Mesothelial cell of epicardium (in vitro differentiated cells): ENCODE measurements at places on chromosomes 13 and 19. TPM values are rescaled to one million over a fixed set of nuclear protein-coding genes. Genes with fewer than 3 reads are reported as not detected.

Gene NCR1
- not detected in 3 replicates for total RNA-seq

Gene SMIM24
- total RNA-seq, result 0.60 TPM in 1 of 3 replicates, not detected in the others

Gene TUBB4A
- 10.5 to 13.5 TPM (median 13.0 TPM) in 3 replicates for total RNA-seq

Gene NECTIN2
- total RNA-seq, result 291 to 300 TPM (median 299 TPM) in 3 replicates

- H3K36me3 ChIP-seq, result peaks cover 3% of the 10 kb centered on the region
- peaks cover 19% of the 10 kb centered on the region for H3K4me1 ChIP-seq
- no peak overlapping the region for H3K4me3 ChIP-seq
- no peaks in the 10 kb centered on the region for H3K27me3 ChIP-seq
- no peak overlapping the region for H3K27ac ChIP-seq
These were observed 131.1 kb downstream of the FOXO1 start for GRCh38 chr13:40535345-40535836.

GRCh38 chr13:99003851-99004471 lies 26.1 kb upstream of the DOCK9 start:
- H3K4me1 ChIP-seq, result peaks cover 51% of the 10 kb centered on the region
- H3K27me3 ChIP-seq, result no peaks in the 10 kb centered on the region
- no peak for DNase-seq

GRCh38 chr19:42175952-42176648 lies 41.4 kb downstream of the DEDD2 start:
- peaks cover 5% of the 10 kb centered on the region for H3K4me1 ChIP-seq
- DNase-seq, result no peak
- H3K27me3 ChIP-seq, result peaks cover 51% of the 10 kb centered on the region
- no peak overlapping the region for H3K27ac ChIP-seq
- H3K4me3 ChIP-seq, result peak overlapping the region; percentile 67
- H3K36me3 ChIP-seq, result no peaks in the 10 kb centered on the region

DNA sequence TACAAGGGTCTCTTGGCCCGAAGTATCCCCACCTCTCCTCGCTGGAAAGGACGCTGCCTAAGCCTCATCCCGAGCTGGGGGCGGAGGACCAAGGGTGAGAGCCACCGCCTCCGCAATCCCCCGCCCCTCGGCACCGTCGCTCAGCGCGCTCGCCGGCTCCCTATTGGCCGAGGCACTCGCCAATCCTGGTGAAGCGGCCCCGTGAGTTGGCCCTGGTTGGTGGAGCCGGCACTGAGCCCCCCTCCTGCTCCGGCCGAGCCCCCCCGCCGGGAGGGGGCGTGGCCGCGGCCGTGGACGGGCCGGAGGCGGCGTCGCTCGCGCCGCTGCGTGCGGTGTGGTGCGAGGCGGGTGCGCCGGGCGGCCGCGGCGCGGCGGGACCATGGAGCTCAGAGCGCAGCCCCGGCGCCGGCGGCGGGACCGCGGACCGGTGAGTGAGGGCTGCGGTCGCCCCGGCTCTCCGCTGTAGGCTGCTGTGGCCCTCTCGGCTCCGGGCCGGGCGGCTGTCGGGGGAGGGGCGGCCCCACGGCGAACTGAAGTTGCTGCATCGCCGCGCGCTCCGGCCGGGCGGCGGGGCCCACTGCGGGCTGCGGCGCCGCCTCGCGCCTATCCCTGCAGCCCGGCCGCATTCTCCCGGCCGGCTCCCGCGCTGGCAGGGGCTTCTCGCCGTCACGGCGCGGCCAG lies at the start of gene WASF3:
TSS of gene WASF3 (plus strand) at position 291 of the 681 bp plus-strand sequence. CDS start 84,588 bp downstream, outside the sequence.
- DNase-seq, result peak; percentile 93
- no peak within 1 kb of the TSS for H3K27ac ChIP-seq
- H3K4me1 ChIP-seq, result peaks cover 9% of the 10 kb centered on the region
- H3K36me3 ChIP-seq, result no peaks in the 10 kb centered on the region

GRCh38 chr13:106176117-106176516 lies 359.3 kb downstream of the EFNB2 start:
- H3K27me3 ChIP-seq, result no peaks in the 10 kb centered on the region
- H3K36me3 ChIP-seq, result no peaks in the 10 kb centered on the region
- H3K4me3 ChIP-seq, result no peak overlapping the region
- DNase-seq, result no peak
- H3K27ac ChIP-seq, result no peak overlapping the region

GRCh38 chr13:44300895-44301638 lies 72.6 kb upstream of the SERP2 start:
- no peak for DNase-seq
- no peak overlapping the region for H3K27ac ChIP-seq
- H3K4me1 ChIP-seq, result peaks cover 25% of the 10 kb centered on the region
- H3K27me3 ChIP-seq, result peaks cover 6% of the 10 kb centered on the region
- H3K36me3 ChIP-seq, result no peaks in the 10 kb centered on the region

DNA sequence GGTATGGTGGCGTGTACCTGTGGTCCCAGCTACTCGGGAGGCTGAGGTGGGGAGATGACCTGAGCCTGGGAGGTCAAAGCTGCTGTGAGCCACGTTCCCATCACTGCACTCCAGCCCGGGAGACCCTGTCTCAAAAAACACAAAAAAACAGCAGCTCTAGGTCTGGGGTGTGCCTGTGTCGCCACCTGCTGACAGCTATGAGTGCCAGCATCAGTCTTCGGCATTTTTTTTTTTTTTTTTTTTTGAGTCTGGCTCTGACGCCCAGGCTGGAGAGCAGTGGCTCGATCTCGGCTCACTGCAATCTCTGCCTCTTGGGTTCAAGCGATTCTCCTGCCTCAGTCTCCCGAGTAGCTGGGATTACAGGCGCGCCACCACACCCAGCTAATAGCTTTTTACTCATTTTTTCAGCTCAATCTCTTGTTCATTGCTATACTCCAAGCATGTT lies 10.1 kb downstream of the AP2S1 start:
- H3K4me1 ChIP-seq, result peaks cover 16% of the 10 kb centered on the region
- H3K36me3 ChIP-seq, result peaks cover 19% of the 10 kb centered on the region
- DNase-seq, result peak; percentile 68
- no peaks in the 10 kb centered on the region for H3K27me3 ChIP-seq

DNA sequence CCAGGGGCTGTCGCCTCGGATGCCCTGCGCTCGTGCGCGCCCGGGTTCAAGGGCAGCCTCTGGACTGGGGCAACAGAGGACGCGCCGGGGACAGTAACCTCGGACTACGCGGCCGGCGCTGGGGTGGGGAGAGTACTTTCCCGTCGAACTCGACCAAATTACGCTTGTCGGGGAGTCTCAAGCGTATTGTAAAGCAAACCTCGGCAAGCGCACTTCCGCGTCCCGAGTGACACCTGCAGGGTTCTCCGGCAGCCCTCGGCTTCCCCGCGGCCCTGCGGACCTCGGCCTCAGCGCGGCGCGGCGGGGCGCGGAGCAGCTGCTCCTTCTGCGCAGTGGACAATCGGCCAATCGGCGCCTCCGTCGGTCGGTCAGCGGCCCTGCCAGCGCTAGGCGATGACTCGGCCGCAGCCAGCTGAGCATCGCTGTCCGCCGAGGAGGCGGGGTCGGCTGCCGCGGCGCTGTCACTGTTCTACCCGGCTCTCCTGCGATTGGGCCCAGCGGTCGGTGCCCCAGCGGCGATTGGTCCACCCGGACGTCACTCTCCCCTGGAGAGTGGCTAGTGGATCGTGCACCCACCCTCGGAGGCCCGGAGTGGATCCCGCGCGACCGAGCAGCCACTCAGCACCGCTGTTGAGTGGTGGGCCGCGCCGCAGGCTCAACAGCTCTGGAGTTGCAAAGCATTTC lies at the start of gene SLC46A3:
TSS of gene SLC46A3 (minus strand) at position 428 of the 684 bp plus-strand sequence. CDS start 972 bp downstream, outside the sequence.
- peak within 1 kb of the TSS; percentile 95 for H3K27ac ChIP-seq
- no peaks in the 10 kb centered on the region for H3K36me3 ChIP-seq
- peaks cover 16% of the 10 kb centered on the region for H3K4me1 ChIP-seq
- H3K27me3 ChIP-seq, result peaks cover 11% of the 10 kb centered on the region
- peak; percentile 91 for DNase-seq

GRCh38 chr19:41619018-41619556 lies 7.8 kb downstream of the CEACAM4 start:
- H3K4me3 ChIP-seq, result no peak overlapping the region
- no peaks in the 10 kb centered on the region for H3K27me3 ChIP-seq
- no peak for DNase-seq
- H3K4me1 ChIP-seq, result no peaks in the 10 kb centered on the region
- H3K36me3 ChIP-seq, result peaks cover under 1% of the 10 kb centered on the region
- H3K27ac ChIP-seq, result no peak overlapping the region

DNA sequence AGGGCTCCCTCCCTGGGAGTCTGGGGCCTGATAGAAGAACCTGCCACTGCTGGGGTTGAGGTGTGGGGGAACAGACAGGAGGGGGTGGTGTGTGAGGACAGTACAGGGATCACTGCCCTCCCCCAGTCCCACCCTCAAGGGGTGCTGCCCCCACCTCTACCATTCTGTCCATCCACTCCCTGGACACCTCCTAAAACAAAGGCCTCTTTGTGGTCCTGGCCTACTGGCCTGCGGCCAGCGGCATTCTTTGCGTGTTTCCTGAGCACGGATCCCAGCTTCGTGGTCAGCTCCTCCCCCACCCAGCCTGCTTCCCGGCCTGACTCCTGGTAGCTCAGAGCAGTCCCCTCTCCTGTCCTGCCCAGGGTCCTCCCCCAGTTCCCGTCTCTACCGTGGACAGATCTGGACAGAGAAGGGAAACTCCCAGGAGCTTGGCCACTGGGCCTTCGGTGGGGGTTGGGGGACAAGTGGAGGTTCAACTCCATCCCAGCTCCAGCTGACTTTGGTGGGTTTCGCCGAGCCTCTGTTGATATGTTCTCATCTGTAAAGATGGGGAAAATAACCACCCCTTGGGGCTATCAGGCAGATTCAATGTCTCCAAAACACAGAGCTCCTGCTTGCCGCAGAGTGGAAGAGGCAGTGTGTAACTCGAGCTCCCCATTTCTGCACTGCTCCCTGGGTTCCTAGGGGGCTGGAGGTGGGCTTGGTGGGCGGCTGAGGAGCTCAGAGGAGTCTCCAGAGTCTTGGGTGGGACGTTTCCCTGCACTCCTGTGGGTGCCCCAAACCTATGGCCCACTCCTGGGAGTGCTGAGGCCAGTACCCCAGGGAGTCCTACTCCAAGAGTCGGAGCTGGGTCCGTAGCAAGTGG lies 48.7 kb downstream of the LYL1 start:
- no peaks in the 10 kb centered on the region for H3K36me3 ChIP-seq
- H3K4me1 ChIP-seq, result peaks cover 87% of the 10 kb centered on the region
- peak overlapping the region; percentile 11 for H3K4me3 ChIP-seq
- peak; percentile 74 for DNase-seq
- H3K27ac ChIP-seq, result peak overlapping the region; percentile 100

GRCh38 chr19:24063295-24063694 lies 23.7 kb upstream of the ZNF254 start:
- no peak for DNase-seq
- H3K27me3 ChIP-seq, result no peaks in the 10 kb centered on the region
- no peak overlapping the region for H3K27ac ChIP-seq
- no peaks in the 10 kb centered on the region for H3K4me1 ChIP-seq
- H3K4me3 ChIP-seq, result no peak overlapping the region

DNA sequence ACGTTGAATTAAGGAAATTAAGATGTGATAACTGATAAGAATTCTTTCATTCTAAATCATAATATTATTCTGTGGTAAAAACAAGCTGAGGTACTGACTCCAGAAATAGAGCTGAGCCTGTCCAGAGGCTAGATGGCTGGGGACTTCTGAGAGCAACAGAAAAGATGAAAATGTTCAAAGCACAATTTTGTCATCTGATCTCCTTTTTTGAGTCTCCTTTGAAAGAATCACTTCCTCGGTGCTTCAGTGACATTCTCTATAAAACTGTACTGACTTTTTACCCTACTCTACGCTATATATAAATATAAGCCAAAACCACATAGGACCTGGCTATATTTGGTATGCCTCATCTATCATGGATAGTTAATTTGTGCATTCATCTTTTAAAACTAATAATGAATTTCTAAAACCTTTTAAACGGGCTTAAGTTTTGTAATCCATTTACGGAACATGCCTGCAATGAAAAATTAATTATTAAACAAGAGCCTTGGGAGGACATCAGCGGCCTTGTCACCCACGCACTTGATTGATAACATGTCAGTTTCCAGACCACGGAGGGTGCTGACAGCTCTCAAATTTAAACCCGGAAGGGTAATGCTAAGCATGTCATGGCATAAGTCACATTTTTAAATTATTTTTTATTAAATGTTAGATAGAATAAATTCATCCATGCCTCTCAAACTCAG lies 235.5 kb downstream of the PCDH9 start:
- H3K27ac ChIP-seq, result no peak overlapping the region
- DNase-seq, result no peak
- no peaks in the 10 kb centered on the region for H3K36me3 ChIP-seq
- peak overlapping the region; percentile 69 for H3K4me3 ChIP-seq
- H3K27me3 ChIP-seq, result no peaks in the 10 kb centered on the region

DNA sequence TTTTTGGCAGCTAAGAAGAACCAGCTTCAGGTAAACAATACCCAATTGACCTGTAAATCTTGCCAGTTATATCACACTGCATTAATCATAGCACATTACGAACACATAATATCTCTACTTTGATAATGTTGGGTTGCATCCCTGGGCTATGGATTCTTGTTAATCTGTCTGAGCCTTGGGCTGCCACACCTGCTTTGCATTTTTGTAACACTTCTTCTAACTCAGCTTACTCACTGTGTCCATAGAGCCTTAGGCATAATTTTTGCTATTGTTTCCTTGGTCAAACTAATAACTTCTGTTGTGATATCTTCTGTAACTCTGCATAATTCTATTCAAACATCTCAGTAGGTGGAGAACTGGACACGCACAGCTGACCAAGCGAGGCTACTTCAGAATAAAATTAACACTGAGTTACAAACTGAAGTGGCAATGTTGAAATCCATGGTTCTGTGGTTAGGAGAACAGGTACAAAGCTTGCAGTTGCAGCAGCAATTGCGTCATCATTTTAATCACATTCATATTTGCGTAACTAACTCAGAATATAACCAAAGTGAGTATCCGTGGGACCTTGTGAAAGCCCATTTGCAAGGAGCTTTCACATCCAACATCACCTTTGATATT lies 6.4 kb downstream of the ZNF350 start:
- H3K4me1 ChIP-seq, result no peaks in the 10 kb centered on the region
- no peak for DNase-seq
- no peak overlapping the region for H3K27ac ChIP-seq
- H3K27me3 ChIP-seq, result no peaks in the 10 kb centered on the region
- no peak overlapping the region for H3K4me3 ChIP-seq

DNA sequence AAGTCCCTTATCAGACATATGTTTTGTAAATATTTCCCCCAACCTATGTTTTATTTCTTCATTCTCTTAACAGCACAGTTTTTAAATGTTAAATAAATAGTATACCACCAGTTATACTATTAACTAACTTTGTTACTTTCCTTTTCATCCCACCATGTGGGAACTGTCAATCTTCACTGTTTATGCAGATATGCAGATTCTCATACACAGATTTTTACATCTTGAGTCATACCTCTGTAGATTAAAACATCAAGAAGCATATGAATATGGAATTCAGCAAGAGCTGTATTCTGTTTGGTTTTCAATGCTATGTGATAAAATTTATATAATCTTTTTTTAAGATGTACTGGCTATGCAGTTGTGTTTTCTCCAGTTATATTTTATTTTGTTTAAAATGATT lies 566.3 kb downstream of the LIG4 start:
- no peaks in the 10 kb centered on the region for H3K4me1 ChIP-seq
- H3K36me3 ChIP-seq, result no peaks in the 10 kb centered on the region
- peaks cover 12% of the 10 kb centered on the region for H3K27me3 ChIP-seq
- no peak for DNase-seq
- no peak overlapping the region for H3K27ac ChIP-seq

GRCh38 chr13:40692946-40693345 lies 26.5 kb upstream of the FOXO1 start:
- no peak for DNase-seq
- no peak overlapping the region for H3K27ac ChIP-seq
- H3K4me3 ChIP-seq, result no peak overlapping the region
- H3K4me1 ChIP-seq, result no peaks in the 10 kb centered on the region
- peaks cover 2% of the 10 kb centered on the region for H3K36me3 ChIP-seq

- H3K27me3 ChIP-seq, result no peaks in the 10 kb centered on the region
- no peak for DNase-seq
- H3K4me1 ChIP-seq, result no peaks in the 10 kb centered on the region
- peaks cover 25% of the 10 kb centered on the region for H3K36me3 ChIP-seq
- H3K4me3 ChIP-seq, result no peak overlapping the region
These were observed 13.5 kb downstream of the SNRNP70 start for GRCh38 chr19:49098795-49099194.
